ENCODE measurements at places on chromosomes 5 and 9.

DNA sequence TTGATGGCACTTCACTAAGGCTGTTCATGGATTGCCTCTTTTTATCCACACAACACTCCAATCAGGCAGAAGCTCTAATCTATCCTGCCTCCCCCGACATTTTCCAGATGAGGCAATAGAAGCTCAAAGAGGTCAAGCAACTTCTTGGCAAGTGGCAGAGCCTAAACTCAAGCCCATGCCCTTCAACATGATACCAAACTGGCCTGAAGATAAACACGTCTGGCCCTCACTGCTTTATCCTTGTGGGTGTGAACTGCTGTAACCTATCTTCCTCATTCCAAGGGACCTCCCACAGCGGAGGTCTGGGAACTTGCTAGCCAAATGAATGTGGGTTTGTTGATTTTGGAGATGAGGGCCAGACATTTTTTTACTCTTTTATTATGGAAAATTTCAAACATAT lies 9.5 kb downstream of the SLC35A4 start:
- DNase-seq, result no peak

DNA sequence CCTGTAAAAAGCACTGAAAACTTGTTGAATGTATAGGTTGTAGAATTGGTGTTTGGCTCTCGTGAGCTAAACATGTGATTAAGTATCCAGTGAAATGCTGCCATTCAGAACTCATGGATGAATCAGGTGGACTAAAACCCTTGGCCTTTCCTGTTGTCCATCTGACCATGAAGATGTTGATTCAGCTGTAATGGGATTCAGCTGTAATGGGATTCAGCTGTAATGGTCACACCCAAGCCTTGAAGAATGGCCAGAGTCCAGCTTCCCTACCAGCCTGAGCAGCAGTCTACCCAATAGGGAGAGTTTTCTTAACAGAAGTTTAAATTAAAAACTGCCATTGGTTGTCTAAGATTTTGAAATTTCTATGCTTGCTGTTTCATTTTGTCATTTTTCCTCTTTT lies 18.1 kb downstream of the MAMDC2 start:
- DNase-seq, result no peak

GRCh38 chr5:55711507-55712022 lies 559 bp downstream of the SLC38A9 start:
- DNase-seq, result no peak

DNA sequence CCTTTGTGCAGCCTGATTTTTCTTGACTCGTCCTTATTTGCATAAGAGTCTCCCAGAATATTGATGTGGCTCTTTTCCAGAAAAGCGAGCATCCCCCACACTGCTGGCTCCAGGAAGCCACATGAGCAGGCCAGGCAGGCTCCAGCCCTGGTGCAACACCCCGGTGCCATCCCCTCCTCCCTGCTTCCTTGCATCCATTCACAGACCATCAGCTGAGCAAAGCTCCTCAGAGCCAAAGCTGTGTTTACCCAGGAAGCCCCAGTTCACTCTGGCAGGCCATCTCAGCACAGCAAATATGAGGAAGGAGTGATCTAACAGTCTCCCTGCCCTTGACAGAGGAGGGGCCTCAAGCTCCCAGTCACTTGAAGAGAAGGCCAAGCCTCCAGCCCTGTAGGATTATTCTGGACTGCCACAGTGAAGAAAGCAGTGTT lies 34.4 kb downstream of the INSYN2B start:
- DNase-seq, result no peak

- DNase-seq, result no peak
These were observed 27.0 kb downstream of the CEL start for GRCh38 chr9:133088756-133089155.

All from stimulated activated naive B cell treated with anti-CD40 and anti-IgM and Interleukin-4, amounts not matched to agents 10 μg/mL and 1 μg/mL and 100 μg/mL, for 72 hours (primary cell).